ENCODE measurements at places on chromosomes 13 and 19.
A peak's percentile ranks its signal among the peaks of the same experiment; 100 is the strongest.

GRCh38 chr13:98768522-98768921 lies 16.1 kb upstream of the SLC15A1 start:
- no peak for DNase-seq

GRCh38 chr19:53088091-53088490 lies 15.1 kb downstream of the ZNF160 start:
- DNase-seq, result no peak

GRCh38 chr13:47216176-47216822 lies 319.4 kb upstream of the HTR2A start:
- no peak for DNase-seq

DNA sequence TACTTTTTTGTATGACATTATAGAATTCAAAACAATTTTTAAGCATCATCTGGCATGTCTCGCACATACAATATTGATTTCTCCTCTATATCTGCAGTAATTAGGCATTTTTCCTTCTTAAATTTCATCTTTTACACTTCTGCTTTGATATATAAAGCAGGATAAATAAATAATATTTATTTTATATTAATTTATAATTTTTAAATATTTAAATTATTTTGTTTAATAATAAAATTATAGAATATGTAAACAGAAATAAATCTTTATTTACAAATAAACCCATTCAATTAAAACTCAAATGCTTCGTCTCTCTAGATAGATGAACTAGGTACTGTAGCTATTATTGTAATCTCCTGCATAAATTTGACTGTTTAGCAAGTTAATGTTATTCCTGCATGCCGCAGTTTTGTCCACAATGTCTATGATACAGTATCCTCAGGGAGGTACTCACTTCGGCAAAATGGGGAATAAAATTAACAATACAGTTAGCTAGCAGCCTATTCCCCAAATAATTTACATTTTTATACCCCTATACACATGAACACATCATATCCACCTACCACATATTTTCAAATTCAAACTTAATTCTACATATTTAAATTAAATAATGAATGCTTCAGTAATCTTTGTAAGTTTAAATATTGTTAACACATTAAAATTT lies 473.6 kb upstream of the SLC10A2 start:
- no peak for DNase-seq

DNA sequence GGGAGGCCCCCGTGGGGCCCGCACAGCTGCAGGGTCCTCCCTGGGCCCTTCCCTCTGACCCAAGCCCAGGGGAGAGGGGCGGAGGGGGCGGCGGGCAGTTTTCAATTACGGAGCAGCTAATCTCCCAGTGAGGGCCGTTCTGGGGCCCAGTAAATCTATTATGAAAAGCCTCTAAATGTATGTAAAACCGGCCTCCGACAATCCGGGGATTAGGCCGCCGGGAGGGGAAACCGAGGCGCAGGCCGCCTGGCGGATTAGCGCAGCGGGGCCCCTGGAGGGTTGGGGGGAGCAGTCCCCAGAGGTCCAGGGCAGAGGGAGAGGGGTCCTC lies 25.1 kb downstream of the EFNA2 start:
- no peak for DNase-seq

DNA sequence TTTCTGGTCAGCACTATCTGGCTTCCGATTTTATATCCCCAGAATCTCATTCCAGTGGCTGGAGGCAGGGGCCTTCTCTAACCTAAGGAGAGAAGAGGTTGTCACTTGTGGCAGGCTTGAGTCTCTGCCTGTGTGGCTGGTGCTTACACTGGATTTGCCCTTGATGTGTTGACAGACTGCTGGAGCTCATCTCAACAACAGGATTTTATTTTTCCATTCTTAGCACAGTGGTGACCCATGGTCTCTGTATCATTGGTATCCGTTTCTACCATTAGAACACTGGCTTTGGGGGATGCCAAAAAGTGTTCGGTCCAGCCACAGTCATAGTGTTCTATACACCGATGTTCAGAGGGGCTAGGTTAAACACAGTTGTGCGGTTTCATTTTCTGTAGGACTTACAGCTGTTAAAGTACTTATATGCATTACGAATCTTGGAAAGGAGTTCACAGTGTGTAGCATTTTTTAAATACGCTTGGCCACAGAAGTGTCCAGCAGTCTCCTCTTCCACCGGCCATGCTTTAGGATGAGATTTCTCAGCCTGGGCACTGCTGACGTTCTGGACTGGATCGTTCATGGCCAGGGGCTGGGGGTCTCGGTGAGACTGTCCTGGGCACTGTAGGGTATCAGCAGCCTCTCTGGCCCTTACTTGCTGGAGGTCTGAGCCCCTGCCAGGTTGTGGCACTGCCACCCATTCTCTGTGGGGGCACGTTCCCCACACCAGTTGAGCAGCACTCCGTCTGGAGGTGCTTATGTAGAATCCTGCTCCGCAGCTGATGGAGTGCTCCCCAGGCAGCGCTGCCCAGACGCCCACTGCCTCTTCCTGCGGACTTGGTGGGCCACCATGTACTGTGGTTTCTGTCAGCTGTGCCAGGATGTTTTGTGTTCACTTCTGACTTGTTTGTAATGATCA lies 41.4 kb upstream of the TEX29 start:
- no peak for DNase-seq

DNA sequence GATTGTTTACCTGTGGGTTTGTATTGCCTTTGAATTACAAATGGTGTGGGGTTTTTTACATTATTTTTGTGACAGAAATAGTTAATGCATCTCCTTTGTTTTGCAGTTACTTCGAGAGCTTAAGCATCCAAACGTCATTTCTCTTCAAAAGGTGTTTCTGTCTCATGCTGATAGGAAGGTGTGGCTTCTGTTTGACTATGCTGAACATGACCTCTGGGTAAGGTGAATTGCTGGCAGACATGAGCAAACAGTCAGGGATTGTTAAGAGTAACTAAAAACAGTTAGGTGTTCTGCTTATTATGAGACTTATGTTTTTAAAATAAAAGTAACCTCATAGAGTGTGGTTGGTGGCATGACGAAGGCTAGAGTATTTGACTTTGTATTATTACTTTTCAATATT lies 95.0 kb downstream of the CDK8 start:
- no peak for DNase-seq

- no peak for DNase-seq
Observed at GRCh38 chr19:32816555-32817099, 52.9 kb downstream of the SLC7A9 start.

- DNase-seq, result peak; percentile 59
Observed at GRCh38 chr19:41427647-41428480, 690 bp upstream of the B3GNT8 start.

DNA sequence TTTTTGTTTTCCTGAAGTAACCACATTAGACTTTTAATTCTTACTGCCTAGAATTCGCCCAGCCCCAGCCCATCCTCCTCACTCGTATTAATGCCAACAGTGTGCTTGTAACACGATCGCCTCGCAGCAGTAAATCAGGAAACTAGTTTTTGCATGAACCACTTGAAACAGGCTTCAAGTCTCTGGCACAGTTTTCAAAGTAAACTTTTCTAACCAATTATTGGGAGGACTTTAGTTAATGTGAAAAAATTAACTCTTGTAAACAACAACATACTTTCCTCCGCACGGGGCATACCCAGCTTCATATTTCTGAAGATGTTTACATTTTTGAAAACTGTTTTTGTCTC lies 39.2 kb downstream of the TNFRSF19 start:
- DNase-seq, result no peak

DNA sequence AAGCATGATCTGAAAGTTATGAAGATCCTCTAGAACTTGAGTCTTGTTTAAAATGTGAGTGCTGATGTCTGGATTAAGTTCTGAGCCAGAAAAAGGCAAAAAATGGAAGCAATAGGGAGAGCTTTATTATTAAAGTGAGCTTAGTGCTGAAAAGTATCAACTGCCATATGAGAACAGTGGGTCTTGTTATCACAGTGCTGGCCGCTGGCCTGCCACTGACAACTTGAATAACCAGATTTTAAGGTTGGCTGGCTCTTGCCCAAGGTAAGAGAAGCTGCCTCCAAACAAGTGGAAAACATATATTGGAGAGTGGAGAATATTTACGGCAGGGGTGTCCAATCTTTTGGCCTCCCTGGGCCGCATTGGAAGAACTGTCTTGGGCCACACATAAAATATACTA lies 33.9 kb downstream of the NUFIP1 start:
- no peak for DNase-seq

- no peak for DNase-seq
Observed at GRCh38 chr13:43852923-43853404, 26.6 kb downstream of the CCDC122 start.

GRCh38 chr19:36771261-36772231 lies 1.1 kb downstream of the ZNF850 start:
- peak; percentile 77 for DNase-seq

DNA sequence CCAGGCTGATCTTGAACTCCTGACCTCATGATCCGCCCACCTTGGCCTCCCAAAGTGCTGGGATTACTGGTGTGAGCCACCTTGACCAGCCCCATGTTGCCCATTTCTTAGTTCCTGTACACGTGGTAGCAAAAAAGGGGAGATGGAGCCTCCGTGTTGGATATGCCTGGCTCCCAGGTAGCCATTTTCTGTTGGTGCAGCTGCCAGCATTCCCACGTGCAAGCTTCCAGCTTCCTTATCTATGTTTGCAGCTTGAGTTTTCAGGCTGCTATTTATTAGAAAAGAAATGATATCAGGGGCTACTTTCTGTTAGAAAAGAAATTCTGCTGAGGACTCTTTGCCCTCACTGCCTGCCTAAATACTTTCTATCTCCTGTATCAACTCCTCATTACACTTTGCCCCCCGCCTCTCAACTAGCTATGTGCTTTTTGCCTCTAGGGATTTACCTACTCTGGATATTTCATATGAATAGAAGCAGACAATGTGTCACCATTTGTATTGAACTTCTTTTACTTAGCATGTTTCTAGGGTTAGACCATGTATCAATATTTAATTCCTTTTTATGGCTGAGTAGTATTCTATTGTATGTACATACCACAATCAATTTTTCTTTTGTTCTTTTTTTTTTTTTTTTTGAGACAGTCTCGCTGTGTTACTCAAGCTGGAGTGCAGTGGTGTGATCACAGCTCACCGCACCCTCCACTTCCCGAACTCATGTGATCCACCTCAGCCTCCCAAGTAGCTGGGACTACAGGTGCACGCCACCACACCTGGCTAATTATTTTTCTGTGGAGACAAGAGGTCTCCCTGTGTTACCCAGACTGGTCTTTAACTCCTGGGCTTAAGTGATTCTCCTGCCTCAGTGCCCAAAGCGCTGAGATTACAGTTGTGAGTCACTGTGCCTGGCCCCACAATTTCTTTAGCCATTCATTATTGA lies 3.4 kb upstream of the TMED1 start:
- no peak for DNase-seq

DNA sequence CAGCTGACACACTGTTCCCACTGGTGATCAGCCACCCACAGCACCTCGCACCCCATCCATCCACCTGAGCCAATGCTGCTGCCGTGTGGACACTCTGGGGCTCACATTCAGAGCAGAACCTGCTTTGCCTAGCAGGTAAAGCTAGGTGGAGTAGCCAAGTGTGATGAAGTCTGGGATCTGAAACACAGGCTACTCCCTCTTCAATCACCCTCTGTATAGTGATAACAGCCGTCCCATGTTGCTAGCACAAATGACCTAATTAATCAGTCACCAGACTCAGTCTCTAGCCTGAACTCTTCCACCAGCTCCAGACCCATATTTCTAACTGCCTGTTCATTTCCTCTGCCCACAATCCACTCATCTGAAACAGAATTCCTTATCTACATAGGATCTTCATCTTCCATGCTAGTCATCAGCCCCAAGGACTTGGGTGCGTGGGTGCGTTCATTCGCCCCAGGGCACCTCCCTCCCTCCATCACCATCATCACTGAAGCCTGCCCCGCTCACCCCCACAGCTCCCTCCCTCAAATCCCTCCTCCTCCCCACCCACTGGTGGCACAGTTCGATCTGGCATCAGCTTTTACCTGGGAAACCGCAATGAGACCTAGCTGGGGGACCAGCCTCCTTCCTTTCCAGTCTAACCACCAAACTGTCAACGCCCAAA lies 19.8 kb downstream of the STK24 start:
- no peak for DNase-seq

DNA sequence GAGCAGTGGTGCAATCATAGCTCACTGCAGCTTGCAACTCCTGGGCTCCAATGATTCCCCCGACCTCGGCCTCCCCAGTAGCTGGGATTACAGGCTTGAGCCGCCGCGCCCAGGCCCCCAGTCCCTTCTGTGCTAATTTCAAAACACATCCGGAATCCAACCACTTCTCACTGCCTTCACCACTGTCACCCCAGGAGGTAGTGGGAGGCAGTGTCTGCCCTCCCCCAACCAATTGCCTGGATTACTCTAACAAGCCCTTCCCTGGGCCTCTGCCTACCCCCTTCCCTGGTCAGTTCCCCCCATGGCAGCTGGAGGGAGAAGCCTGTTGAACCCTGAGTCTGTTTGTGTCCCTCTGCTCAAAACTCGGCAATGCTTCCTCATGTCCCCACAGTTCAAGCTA lies 2.3 kb downstream of the PRAM1 start:
- DNase-seq, result no peak
